Hematopoietic multipotent progenitor cell treated with erythropoietin and hydrocortisone succinate and interleukin-3 and kit ligand, for 8 days (in vitro differentiated cells): ENCODE measurements at places on chromosomes 11 and 22.

DNA sequence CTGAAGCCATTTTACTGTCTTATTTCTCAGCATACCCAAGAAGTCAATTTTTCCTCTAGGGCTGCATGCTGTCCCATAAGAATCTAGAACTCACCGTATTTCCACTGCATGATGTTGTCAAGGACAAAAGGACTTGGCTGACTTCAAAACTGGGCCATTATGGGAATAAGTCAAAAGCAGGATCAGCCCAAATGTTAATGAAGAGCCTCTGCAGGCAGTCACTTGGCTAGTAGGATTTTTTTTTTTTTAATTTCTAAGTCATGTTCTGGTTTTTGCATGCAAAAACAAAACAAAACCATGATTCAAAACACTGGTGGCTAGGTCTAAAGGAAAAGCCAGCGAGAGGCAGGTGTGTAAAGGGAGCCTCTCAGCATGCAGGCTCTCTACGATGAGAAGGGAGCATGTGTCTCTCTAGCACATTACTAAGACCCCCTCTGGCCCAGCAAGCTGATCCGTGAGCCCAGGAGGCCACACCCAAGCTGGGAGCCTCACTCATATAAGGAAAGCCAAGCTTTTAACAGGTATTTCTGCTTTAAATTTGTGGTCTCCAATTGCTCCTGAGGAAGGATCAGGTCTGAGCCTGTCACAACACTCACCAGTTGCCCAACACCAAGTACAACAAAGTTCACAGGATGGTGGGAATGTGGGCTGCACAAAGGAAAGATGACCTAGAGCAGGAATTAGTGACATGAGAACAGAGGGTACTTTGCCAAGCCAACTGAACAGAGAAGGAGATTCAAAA lies 21.4 kb upstream of the STK33 start:
- no peak for DNase-seq

GRCh38 chr11:132493801-132494200 lies 1038.5 kb downstream of the OPCML start:
- DNase-seq: no peak

GRCh38 chr11:118241764-118242098 lies 10.4 kb downstream of the MPZL3 start:
- no peak for DNase-seq

GRCh38 chr11:47577460-47578041 lies 1.2 kb downstream of the KBTBD4 start:
- DNase-seq: no peak

- DNase-seq: no peak
Observed at GRCh38 chr22:49205483-49205800, 622.2 kb downstream of the BRD1 start.

DNA sequence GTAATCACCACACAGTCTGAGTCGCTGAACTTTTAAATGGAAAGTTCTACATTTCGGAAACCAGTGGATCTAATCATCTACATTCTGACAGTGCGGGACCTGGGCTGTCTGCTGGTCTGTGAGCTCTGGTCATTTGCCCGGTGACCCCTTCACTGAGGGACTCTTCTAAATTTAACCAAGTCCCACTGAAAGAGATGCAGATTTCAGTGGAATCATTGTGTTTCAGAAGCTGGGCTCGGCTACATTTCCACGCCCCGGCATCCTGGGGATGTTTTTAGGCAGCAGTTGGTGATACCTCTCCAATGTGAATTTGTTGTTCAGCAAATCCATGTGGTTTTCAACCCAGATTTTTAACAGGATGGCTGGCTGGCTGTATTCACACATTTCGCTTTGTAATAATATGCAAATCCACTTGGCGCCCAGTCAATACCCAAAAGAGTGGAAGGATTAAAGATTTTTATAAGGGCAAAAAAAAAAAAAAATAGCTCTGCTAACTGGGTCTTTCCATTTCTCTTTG lies 145.5 kb upstream of the RASSF10 start:
- DNase-seq: no peak

DNA sequence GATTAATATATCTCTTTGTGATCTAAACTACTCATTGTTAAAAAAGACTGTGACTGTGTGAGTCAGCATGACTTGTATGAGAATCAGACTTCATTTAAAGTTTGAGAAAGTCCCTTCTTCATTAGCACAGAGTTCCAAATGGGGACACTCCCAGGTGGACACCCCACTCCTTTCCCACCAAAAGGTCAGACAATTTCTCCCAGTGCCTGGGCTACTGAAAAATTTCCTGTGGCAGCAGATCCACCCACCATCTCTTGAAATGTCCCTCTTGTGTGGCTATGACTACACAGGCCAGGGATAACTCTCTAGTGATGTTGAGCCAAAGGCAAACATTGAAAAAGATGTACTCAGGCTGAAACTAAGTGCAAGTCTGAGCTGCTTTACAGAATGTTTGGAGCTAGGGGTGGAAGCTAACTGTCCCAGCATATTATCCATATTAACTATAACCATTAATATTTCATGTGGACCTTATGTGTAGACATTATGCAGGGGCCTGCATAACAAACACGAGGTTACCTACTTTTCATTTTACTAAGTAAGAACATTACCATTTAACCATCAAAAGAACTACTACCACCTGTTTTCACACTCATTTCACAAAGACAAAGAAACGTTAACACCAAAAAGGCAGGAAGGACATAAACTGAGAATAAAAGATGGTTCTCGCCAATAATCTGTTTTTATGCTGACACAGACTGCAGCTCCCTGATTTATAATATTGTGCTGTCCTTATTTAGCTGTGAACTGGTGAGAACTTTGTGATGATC lies 44.8 kb downstream of the MMP20 start:
- DNase-seq: no peak

GRCh38 chr11:120956710-120957495 lies 67.0 kb upstream of the TBCEL start:
- no peak for DNase-seq

DNA sequence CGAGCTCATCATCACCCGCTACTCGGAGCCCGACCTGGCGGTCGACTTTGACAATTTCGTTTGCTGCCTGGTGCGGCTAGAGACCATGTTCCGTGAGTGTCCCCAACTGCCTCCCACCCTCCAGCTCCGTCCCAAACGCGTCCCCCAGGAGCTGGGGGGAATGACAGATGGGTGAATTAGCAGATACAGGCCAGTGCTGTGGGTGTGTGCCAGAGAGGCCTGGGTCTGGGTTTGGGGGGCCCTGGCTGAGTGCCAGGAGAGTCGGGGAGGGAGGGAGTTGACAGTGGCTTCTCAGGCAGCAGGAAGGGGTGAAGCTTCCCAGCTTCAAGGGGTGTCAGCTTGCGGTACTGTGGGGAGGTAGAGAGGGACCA lies 28.6 kb downstream of the CAPN1 start:
- no peak for DNase-seq

- DNase-seq: no peak
Observed at GRCh38 chr11:107140983-107141382, 122.7 kb upstream of the GUCY1A2 start.

DNA sequence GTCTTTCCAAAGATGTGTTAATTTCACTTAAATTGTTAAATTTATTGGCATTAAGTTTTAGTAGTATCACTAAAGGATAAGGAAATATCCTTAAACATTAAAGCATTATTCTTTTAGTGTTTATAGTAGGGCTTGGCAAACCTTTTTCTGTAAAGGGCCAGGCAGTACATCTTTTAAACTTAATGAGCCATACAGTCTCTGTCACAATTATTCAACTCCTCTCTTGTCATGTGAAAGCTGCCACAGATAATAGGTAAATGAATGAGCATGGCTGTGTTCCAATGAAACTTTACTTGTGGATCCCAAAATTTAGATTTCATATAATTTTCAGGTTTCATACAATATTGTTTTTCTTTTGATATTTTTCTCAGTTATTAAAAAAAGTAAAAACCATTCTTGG lies 268.2 kb upstream of the C11orf87 start:
- no peak for DNase-seq

DNA sequence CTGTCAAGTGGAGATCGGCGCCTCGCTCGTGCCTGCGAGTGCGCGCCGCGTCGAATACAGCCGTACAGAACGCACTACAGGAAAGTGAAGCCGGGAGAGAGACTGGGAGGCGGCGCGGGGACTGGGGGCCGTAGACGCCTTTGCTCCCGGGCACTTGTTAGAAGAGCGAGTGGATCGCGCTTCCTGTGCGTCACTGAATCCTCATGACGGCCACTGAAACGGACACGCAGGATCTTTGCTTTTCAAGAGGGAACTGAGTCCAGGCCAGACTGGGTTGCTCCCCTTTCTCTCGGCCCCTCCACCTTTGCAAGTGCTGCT lies 314 bp downstream of the RIC8A start:
- no peak for DNase-seq

DNA sequence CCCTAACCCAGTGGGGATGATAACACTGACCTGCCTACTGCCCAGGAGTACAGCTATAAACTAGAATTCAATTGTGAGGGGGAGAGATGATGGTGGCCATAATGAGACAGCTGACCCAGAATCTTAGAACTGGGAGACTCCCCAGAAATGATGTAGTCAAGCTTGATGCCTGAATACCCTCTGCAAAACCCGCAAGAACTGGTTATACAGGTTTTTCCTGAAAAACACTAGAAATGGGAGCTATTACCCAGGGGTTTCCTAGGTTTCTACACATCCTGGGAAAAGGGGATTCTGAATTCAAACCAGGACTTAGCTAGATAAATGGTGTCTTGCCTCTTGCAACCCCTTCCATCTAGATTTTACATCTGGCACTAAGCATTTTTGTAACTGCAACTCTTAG lies 113.8 kb upstream of the NARS2 start:
- no peak for DNase-seq

DNA sequence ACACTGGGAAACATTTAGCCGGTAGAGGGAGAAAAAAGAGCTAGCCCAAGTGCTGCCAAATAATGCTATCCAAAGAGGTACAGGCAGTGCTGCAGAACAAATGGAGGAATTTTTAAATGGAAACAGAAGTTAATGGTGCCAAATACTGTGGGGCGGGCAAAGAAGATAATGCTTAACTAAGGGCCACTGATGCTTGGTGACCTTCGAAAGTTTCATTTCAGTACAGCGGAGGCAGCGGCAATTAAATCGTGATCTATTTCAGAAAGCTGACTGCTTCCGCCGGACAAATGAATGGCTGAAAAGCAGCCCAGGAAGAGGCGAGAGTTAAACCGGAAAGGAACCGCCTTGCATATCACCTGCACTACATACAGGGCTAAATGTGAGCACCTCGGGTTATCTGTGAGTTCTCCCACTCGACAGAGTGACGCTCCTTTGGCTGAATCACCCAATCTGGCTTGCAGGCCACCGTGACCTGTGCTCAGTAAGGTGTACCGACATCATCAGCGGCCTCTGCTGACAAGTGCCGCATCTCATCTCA lies 42.1 kb downstream of the CADM1 start:
- DNase-seq: no peak

GRCh38 chr22:23751441-23751996 lies 607 bp upstream of the ZNF70 start:
- peak; percentile 27 for DNase-seq
